ENCODE measurements at places on chromosomes 5 and 9.

GRCh38 chr5:74266836-74267235 is 373.7 kb downstream of the ENC1 start:
- DNase-seq = no peak

GRCh38 chr5:53874409-53874808 is 314.0 kb downstream of the NDUFS4 start:
- DNase-seq = no peak

DNA sequence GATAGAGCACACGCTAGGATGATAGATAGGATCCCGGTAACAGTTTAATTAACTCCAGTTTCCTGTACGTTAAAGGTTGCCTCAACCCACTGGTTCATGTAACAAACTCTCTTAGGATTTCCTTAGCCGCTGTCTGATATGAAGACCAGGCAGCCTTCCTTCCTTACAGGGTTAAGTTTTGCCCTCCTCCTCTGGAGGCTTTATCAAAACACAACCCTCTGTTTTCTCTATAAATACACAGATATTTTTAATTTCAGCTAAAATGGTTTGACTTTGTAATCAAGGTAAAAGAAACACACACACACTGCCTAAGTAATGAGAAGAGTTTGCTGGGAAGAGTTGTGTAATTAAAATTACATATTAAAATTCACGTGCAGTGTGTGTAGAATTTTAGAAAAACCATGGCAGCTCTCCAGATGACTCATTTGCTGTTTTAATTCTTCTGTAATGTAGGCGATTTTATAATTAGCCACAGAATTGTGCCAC is 369.8 kb downstream of the CSNK1G3 start:
- peak; percentile 10 for DNase-seq

GRCh38 chr5:170597109-170597751 is 93.4 kb downstream of the KCNIP1 start:
- no peak for DNase-seq

DNA sequence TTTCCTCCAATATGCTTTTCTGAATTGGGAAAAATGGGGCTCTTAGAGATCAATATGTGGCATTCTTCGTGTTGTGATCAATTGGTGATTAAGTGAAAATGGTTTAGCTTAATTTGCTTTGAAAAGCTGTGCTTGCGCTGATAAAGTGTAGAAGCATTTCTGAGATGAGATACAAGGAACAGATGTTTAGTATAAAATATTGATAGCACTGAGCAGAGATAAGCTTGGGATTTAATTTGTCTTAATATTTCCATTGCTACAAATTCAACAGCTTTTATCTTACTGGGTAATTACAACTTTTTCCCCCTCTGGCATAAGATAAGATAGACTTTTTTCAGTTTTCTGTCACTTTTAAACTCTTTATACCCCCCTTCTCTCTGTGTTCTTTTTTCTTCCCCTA is 2204.9 kb upstream of the WWC1 start:
- no peak for DNase-seq

DNA sequence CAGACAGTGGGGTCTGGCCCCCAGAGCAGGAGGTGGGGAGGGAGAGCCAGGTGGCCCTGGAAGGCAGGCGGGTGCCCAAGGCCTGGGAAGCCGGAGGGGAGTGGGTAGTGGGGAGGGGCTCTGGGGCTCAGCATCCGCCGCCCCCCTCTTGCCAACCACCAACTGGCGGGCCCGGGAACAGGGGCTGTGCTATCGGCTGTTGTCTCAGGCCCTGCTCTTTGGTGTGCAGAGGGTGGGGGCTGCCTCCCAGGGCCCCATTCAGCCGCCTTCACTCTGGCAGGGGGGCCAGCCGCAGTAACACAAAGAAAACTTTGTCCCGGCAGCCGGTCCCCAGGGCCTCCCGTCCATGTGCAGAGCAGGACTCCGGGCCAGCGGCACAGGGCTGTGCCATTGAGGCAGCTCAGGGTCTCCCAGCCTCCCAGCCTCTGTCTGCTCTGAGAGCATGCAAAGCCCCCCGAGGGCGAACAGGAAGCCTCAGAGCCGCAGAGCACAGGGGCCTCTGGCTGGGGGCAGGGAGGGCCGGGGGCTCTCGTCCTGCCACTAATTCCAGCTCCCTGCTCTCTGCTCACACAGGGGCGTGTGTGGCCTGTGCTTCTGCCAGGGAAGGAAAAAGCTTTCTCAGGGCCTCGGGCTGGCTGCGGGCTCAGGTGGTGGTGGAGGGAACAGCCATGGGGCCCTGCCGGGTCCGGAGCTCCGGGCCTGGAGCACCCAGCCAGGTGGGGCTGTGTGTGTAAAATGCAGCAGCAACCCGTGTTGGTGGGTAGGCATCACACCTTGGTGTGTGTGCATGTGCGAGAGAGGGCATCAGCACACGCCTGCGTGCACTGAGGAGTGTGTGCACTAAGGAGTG is 54.2 kb upstream of the NOTCH1 start:
- DNase-seq = no peak

DNA sequence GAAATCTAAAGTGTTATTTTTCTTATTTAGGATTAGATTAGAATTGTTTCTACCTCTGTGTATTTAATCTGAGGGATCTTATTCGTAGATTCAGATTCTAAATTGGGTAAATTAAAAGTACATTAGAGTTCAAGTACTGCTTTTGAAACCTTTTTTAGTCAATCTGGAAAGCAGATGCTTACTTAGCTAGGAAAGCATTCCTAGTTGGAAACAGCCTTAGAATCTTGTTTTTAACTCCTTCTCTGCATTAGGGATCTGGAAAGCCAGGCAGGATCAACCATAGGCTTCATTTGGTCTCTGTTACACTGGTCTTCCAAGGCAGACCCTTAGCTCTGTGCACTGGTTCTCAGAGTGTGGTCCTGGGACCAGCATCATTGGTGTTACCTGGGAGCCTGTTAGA is 247.4 kb downstream of the NR3C1 start:
- no peak for DNase-seq

GRCh38 chr5:134206627-134207160 is 19.2 kb downstream of the PPP2CA start:
- no peak for DNase-seq

GRCh38 chr9:114344692-114345091 is 15.0 kb downstream of the ORM2 start:
- DNase-seq = no peak

DNA sequence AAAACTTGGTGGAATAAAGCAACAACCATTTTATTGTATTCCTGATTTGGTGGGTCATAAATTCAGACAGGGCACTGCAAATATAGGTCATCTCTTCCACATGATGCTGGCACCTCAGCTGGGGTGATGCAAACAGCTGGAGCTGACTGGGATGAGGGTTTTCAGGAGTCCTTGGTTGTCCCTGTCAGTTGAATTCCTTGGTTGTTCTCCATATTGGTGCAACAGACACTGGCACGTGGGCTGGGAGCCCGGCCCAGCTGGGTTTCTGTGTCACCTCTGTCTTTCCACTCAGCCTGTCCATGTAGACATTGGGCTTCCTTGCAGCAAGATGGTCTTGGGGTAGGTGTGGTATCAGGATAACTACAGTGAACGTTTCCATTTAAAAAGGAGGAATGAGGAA is 518.0 kb upstream of the MEF2C start:
- no peak for DNase-seq

DNA sequence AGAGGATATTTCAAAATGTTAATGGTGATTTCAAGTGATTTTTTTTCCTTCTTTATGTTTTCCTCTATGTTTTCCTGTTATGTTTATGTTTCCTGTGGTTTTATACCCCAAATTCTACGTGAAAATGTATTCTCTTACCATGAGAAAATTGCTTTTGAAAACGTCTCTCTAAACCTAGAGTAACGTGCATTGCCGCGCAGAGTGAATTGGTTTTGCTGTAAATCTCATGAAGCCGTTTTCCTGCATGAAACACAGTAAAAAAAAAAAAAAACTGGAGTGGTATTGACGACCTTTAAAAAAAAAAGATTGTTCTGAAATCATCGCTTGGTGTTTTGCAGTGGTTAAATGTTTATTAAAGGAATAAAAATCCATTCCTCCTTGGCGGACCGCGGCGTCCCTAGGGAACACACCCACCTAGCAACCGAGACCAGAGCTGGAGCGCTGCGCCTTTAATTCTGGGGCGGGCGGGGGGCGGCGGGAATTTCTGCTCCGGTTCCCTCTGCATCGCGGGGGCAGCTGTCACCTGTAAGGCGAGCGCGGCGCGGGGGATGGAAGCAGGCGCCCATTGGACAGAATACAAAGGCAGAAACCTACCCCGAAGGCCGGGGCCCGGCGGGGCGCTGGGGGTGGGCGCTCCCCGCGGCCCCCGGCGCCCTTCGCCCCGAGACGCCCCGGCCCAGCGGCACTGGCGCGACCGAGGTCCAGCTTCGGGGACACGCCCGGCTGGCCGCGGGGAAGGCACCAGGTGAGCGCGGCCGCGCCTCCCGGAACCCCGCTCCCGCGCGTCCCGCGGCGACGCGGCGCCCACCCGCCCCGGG is at the start of gene SOWAHA:
TSS of gene SOWAHA (plus strand) at position 522 of the 818 bp plus-strand sequence. CDS start 320 bp downstream, outside the sequence.
- peak; percentile 36 for DNase-seq

DNA sequence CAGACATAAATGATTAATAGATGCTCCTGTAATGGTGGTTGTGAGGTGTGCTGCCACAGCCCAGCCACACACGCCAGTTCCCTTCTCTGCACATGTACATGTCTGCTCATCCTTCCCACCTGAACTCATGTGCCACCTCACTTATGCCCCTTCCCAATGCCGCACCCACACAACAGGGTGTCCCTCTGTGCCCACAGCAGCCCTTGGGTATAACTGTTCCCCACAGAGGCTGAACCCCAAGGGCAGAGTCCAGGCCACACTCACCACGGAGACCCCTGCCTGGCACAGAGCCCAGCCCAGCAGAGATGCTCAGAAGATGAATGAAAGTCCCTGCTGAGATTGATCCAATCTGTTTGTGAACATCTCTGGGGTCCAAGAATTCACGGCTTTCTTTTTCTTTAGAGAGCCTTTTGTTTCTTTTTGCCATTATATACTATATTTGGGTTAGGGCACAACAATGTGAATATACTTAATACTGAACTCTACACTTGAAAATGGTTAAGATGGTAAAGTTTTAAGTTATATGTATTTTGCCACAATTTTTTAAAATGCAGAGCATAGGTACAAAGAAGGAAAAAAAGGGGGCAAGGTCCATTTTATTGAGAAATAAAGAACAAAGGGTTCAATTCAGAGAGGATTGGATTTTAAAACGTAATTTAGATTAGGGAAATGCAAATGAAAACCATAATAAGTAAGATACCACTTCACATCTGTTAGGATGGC is 29.6 kb downstream of the IRF1 start:
- no peak for DNase-seq

DNA sequence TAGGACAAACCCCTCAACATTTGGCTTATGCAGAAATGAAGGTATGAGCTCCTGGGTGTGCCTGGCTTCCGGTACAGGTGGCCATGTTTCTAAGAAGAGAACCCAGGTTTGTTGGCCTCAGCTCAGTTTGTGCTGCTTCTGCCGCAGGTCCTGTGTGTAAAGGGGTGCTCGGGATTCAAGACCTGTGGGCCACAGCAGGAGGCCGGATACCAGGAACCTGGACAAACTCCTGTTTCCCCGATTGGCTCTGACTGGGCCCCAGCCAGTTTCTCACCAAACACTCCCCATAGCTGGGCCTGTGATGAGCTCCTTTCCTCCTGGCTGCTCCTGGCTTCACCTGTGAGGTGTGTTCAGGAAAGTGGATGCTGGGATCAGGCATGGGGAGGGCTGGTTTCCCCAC is 271.2 kb upstream of the IRX2 start:
- no peak for DNase-seq

- DNase-seq = no peak
Observed at GRCh38 chr5:164746723-164747122, 1241.3 kb downstream of the MAT2B start.

- DNase-seq = no peak
Observed at GRCh38 chr5:76684756-76685519, 31.0 kb upstream of the F2R start.

- DNase-seq = peak; percentile 38
Observed at GRCh38 chr5:177472460-177473442, 683 bp downstream of the DBN1 start.

DNA sequence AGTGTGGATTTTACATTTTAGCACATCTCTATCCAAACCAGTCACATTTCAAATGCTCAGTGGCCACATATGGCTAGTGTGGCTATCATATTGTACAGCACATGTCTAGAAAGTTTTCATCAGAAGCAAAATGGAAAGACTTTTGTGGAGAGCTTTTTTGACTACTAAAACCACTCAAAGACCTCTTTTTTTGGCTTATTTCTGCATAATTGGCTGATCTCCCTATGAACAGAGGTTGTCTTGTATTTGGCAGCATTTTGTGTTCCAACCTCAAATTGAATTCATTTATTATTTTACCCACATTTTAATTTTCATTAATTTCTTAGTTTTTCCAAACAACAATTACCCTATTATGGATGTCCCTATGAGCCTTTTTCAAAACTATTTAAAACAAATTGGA is 395.7 kb downstream of the TLE1 start:
- DNase-seq = no peak

DNA sequence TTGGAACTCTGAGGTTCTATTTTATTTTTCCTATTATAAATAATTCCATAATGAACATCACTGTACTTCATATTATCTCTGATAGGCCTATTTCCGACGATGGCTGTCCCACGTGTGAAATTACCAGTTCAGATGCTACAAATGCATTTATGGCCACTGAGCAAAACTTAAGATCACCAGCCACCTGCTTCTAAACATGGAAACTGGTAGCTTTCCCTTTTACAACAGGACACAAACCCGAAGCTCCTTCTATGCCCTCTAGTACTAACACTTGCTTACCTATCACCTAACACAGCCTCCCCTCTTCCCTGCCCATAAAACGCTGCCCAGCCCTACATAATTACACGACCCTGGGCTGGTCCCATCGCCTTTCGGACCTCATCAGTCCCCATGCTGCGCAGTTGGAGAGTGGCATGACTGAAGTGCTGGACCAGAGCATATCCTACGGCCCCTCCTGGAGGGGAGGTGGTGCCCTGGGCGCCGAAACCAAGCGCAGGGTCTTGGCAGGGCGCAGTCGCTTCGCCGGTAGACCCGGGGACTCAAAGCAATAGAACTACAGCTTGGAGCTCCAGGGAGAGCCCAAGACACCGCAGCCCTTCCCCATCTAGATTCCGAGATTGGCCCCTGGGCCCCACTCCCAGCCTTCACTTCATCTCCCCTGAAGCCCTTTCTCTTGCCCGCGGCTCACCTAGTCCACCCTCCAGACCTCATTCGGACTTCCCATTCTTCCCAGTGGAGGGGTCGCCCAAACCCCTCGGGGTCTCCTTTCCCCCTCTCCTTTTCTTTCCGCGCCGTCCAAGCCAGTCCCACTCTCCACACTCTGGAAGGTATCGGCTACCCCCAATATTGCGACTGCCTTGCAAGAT is 1.0 kb upstream of the SAP30L start:
- DNase-seq = no peak

DNA sequence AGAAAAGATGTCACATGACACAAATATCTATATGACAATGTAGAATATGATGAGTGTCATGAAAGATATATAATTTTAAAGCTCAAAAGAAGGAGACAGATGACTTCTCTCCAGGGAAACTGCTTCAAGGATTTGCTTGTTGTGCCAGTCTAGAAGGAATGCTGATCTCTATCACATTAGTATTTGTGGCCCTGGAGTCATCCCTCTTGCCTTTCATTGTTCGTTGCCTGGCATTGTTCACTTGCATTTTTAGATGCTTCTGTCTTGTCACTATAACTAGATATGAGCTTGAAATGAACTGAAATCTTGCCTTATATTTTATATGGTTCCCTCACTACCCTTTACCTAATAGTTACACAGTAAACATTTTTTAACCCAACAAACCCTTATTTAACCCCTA is 207.5 kb downstream of the ZNF608 start:
- DNase-seq = no peak

GRCh38 chr9:123468541-123468940 is 112.5 kb downstream of the CRB2 start:
- no peak for DNase-seq

GRCh38 chr5:151082282-151082902 is 1.6 kb upstream of the TNIP1 start:
- DNase-seq = no peak

- DNase-seq = no peak
Observed at GRCh38 chr5:68287631-68287975, 72.0 kb downstream of the PIK3R1 start.

All from NCI-H1105 (cell line).